Stimulated activated CD8-positive, alpha-beta memory T cell treated with anti-CD3 and anti-CD28 coated beads, Interleukin-15, amount 100 ng/mL, for 24 hours (primary cell): ENCODE measurements at places on chromosomes 1 and 21.
A peak's percentile ranks its signal among the peaks of the same experiment; 100 is the strongest.

DNA sequence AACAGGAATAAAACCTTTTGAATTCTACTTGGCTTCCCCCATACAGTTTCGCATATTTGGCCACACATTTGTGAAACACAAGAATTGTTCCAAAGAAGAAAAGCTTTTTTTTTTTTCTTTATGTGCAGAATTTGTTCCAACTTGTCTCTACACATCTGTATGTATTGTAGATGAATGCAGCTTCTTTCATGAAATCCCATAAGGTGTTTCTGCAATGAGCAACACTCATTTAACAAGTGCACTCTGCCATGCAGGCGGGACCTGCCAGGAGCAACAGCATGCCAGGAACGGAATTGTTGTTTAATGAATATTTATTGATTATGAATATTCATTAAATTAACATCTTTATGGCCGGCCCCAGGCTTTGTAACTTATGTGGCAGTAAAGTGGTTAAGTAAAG is 1075.0 kb downstream of the TTLL7 start:
- DNase-seq, result no peak

- DNase-seq, result no peak
These were observed 259.6 kb downstream of the PTBP2 start for GRCh38 chr1:96981181-96981580.

GRCh38 chr1:235079443-235080296 is 49.0 kb downstream of the TOMM20 start:
- DNase-seq, result no peak

- DNase-seq, result no peak
These were observed 247.9 kb downstream of the NPHP4 start for GRCh38 chr1:5744341-5744740.

GRCh38 chr1:9111357-9111691 is 17.6 kb downstream of the GPR157 start:
- no peak for DNase-seq

DNA sequence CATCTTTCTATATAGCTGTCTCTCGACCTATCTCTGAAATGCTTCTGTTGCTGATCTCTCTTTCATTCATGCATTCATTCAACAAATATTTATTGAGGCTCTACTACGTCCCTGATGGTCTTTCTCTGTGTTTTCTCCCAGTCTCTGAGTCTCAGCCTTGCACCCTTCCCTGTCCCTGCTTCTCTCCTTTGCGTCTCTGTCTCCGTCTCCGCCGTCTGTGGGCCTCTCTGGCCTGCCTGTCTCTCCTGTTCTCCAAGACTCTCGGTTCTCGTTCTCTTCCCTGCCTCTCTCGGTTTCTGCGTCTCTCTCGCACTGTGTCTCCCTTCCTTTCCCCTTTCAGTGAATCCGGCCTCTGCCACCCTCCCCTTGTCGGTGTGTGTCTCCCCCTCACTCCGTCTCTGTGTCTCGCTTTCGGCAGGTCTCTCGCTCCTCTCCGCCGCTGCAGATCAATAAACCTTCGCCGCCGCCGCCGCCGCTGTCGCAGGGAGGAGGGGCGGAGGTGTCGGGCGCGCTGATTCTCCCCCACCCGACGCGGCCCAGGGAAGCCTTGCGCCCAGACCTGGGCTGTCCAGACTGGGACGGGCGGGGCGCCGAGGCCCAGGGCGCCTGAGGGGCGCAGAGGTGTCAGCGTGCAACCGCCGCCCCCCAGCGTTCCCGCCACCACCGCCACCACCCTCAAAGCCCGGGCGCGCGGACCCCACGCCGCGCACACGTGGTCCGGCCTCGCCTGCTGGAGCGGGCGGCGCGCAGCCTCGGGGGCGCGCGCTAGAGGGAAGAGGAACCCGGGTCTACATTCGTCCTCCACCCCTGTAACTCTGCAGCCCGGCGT is 3.0 kb downstream of the EFNA3 start:
- DNase-seq, result no peak

DNA sequence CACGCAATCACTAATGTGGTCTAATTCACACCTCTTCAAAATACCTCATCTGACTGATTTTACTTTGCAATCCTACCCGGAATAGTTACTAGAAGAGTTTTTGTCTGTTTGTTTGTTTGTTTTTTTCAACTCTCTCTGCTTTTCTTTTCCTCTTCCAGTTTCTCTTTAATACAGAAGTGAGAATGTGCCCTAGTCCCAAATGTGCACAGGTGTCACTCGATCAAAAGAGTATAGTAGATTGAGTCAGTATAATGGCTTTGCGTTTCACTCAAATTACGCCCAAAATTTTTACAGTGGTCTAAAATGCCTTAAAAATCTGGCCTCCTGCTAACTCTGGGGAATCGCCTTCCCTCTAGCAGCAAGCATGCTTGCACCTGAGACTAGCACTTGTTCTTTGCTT is 1536.8 kb downstream of the KCNT2 start:
- DNase-seq, result no peak

DNA sequence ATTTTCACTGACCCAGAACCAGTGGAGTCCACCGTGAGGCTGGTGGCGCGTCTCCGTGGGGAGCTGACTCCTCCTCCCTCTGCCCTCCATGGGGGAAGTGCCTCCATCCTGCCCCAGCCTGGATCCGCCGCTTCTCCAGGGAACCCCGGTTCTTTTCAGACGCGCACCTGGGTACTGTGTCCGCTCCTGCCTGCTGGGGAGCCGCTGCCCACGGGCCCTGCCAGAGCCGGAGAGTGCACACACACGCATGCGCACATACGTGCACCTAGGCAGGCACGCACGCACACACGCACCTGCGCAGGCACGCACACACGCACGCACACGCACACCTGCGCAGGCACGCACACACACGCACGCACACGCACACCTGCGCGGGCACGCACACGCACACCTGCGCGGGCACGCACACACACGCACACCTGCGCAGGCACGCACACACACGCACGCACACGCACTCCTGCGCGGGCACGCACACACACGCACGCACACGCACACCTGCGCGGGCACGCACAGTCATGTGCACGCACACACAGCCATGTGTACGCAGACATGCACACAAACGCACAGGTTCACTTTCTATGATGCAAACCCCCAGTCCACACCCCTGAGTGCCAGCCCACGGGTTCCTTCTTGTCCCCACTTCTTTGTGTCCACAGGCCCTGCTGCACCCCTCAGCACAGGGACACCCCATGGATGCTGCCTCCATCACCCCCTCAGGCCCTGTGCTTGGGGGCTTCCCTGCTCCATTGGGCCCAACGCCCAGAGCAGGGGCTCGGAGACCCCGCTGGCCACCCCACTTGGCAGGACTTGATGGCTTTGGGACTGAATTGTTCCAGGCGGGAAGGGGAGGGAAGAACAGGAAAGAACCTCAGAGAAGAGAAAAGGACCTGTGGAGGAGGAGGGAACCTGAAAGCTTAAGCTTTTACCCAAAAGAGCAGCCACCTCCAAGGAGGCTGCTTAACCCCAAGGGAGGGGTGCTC is 42.7 kb downstream of the MORN1 start:
- DNase-seq, result no peak

DNA sequence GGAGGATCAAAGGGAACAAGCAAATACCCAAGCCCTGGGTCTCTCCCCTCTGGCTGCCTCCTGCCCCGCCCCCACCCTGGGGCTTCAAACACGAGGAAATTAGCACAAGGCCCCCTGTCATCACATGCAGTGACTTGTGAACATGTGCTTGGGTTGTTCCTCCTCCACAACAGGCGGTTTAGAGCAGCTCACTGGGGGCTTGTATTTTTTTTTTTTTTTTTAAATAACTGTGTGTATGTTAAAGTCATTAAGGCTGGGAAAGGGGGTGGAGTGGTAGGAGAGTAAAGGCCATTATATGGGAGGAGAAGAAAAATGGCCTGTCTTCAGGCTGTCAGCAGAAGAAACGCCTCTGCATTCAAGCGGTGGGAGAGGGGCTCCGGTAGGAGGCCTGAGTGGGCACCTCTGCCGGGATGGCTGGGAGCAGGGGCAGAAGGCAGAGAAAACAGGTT is 64.2 kb downstream of the PLXNA2 start:
- no peak for DNase-seq

GRCh38 chr1:2235300-2235998 is 7.3 kb downstream of the SKI start:
- no peak for DNase-seq

DNA sequence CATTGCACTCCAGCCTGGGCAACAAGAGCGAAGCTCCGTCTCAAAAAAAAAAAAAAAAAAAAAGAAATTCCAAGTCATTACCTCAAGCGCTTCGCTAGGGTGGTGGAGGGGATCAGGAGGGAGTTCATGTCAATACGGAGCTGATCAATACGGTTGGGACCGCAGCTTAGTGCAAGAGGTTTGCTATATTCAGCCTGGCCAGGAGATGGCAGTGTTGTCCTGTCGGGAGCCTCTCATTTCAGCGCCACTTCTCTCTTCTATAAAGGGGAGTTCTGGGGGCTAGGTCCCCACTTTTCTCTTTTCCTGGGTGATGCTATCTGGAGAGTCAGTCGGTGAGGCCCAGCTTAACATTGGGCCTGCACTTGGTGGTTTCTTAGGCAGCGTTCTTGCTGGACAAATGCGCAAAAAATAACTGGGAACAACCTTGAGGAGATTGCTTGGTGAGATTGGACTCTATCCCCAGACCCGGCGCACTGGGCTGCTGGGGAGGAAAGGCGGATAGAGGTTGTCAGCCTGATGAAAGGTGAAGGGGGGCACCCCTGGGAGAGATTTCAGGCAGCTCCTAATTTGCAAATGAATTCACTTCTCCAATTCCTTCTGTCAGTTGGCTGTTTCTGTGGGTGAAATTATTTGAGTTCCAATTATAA is 40.4 kb downstream of the KIAA0040 start:
- DNase-seq, result peak; percentile 42

GRCh38 chr1:97668945-97669344 is 251.9 kb downstream of the DPYD start:
- no peak for DNase-seq

GRCh38 chr1:103467100-103467499 is 58.4 kb upstream of the RNPC3 start:
- DNase-seq, result no peak

GRCh38 chr1:218463194-218464156 is 118.3 kb downstream of the TGFB2 start:
- DNase-seq, result no peak

DNA sequence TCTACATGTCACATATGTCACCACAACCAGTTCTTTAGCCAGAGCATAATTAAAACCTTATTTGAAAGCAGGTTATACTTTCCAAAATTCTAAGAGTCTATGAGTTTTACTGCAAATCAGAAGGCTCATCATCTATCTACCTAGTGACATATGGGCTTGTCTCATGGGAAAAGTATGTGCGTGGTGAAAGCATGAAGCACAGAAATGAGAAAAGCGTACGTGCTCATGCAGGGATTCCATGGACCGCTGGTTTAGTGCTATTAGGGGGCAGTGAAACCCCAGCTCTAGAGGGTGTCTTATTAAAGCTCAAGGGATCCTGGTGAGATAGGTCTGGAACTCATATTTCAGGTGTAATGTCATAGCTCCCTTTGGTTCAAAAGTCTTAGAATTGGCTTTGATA is 50.2 kb downstream of the FAM163A start:
- DNase-seq, result no peak

GRCh38 chr1:20992322-20993056 is 184.2 kb downstream of the EIF4G3 start:
- no peak for DNase-seq

GRCh38 chr1:34370748-34371147 is 194.0 kb downstream of the C1orf94 start:
- no peak for DNase-seq

GRCh38 chr1:206538901-206539640 is 31.7 kb downstream of the RASSF5 start:
- DNase-seq, result no peak
